HepG2 (cell line): ENCODE measurements at places on chromosomes 16 and 17. TPM values are rescaled to one million over a fixed set of nuclear protein-coding genes. Genes with fewer than 3 reads are reported as not detected.
A peak's percentile ranks its signal among the peaks of the same experiment; 100 is the strongest.

TERB1 gene
- polyA plus RNA-seq = not detected in 2 replicates

DLX3 gene
- 0.03 and 0.05 TPM in 2 replicates for polyA plus RNA-seq

DNA sequence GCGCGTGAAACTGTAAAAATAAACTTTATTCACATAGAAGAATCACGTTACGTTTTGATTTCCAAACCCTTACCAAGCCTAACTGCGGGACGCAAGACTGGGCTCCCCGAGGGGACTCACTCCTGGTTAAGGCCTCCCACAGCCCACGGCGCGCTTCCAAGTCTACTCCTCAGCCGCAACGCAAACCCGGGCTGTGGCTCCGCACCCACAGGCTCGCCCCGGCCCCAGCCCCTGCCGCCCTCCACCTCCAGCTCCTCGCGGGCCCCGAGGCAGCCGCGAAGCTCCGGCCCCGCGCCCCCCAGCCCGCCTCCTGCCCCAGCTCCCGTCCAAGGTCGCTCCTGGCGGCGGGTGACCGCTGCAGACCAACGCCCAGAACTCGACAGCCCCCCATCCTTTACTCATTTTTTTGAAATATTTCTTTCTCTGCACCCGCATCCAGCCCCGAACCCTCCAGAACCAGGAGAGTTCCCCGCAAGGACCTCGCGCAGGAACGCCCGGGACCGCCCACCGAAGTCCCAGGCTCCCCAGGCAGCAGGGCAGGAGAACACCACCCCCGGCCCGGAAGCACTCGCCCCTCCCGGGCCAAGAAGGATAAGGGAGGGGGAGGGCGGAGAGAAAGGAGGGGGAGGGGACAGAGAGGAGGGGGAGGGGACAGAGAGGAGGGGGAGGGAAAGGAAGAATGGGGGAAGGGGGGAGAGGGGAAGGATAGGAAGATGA is 912 bp downstream of the USP22 start:
- DNase-seq = peak; percentile 71

GRCh38 chr16:66934138-66934838 is at the start of gene CIAO2B:
TSS of gene CIAO2B (minus strand) at chr16:66934402. CDS start at chr16:66934364, 38 bp downstream.
- DNase-seq = peak; percentile 77

DNA sequence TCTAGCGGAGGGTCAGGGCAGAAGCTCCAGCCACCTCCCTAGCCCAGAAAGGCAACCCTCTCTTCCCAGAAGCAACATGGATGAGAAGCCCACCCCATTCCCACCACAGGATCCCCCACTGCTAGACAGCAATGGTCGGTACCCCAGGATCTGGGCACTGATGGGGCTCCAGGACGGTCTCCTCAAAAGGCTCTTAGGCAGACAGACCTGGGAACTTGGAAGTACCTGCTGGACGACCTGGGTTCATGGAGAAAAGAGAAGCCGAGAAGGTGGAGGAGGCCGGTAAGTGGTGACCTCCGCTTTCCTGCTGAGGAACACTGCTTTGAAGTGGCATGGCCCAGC is 96.6 kb downstream of the TBC1D16 start:
- no peak for DNase-seq

DNA sequence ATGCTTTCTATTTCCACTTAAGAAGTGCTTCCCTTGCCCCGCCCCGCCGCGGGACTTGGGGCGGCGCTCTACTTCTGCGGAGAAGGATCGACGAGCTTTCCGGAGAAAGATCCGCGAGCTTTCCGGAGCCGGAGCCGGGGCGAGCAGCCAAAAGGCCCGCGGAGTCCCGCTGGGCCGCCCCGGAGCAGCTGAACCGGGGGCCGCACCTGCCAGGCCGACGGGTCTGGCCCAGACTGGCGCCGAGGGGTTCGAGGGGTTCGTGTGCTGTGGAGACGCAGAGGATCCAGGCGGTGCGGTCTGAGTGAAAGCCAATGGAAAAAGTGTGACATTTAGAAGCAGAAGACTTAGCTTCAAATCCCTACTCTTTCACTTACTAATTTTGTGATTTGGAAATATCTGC is 50.8 kb downstream of the TBC1D26 start:
- DNase-seq = no peak

DNA sequence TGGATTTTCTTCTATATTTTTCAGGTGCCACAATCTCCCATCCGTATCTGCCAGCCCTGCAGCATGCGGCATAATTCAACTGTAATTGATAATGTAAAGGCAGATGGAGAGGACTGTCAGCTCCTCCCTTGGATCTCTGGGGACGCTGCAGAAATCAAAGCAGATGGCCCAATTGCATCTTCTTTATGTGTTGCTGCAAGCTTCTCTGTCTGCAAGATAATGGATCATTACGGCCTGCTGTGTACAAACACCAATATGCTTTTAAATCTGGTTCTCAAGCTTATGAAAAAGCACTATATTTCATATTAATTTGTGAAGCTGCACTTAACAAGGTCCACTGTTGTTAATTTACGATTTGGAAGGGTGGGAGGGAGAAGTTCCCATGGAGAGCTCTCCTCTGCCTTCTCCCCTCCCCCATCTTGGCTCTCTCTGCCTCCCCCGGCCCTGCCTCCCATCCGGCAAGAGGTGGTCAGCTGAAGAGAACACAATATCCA is 607.5 kb downstream of the TOX3 start:
- DNase-seq = no peak

DNA sequence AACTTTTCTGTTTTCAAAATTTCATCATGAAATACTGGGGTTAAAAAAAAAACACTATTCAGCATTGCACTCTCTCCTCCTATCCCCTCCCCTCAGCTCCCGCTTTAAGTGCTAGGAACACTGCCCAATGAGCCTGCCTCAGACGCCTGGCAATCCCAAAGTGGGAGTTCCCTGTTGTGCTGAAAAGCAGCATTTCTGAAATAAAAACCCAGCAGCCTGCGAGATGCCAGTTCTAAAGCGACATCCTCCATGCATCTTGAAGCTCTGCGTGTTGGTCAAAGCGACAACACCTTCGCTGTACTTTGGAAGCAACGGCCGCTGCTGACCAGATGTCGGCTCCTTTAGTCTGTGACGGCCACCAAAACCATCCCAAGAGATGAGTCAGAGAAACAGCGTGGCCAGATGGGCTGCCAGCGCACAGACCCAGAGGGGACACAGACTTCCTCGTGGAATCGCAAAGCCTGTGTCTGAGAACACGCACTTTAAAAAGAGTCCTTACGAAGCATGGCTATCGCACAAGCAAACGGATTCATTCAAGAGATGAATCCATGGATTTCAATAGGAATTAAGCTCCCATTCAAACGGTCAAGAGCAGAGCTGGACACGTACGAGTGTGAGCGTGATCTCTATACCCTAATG is 32.8 kb downstream of the FBXO31 start:
- DNase-seq = no peak

DNA sequence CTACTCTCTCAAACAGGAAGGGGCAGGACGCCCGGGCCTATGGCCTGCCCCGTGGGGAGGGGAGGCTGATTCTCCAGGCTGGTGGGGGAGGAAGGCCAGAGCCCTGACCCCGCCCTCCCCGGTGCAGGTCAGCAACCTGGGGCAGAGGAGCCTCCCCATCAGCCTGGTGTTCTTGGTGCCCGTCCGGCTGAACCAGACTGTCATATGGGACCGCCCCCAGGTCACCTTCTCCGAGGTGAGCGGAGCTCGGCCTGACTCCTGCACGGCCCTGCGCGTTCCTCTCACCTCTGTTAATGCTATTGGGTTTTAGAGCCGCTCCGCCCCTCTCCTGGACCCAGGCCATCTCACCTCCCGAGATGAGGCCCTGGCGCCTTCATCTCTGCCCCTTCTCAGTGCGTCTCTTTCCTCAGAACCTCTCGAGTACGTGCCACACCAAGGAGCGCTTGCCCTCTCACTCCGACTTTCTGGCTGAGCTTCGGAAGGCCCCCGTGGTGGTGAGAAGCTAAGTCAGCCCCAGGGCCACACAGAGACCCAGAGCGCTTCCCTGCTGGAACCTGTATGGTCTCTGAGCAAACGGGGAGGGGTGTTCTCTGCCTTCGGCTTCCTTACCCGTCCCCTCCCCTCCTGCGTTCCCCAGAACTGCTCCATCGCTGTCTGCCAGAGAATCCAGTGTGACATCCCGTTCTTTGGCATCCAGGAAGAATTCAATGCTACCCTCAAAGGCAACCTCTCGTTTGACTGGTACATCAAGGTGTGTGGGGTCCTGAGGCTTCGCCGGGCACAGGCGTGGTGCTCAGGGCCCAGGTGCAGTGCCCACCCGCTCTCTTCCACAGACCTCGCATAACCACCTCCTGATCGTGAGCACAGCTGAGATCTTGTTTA is 25.1 kb upstream of the ITGAX start:
- no peak for DNase-seq

DNA sequence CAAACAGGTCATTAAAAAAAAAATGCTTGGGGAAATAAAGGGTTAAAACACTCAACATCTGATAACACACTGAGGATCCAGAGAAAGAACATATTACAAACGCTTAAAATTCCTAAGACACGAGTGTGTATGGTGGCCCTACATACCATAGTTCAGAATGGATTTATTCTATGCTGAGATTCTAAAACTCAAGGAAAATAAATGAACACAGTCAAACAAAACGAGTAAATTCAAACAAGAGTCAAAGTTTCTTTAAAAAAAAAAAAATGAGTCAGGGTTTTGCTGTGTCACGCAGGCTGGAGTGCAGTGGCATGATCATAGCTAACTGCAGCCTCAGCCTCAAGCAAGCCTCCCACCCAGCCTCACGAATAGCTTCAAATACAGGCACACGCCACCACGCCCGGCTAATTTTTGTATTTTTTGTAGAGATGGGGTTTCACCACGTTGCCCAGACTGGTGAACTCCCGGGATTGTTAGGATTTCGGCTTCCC is 17.4 kb downstream of the CRK start:
- no peak for DNase-seq

DNA sequence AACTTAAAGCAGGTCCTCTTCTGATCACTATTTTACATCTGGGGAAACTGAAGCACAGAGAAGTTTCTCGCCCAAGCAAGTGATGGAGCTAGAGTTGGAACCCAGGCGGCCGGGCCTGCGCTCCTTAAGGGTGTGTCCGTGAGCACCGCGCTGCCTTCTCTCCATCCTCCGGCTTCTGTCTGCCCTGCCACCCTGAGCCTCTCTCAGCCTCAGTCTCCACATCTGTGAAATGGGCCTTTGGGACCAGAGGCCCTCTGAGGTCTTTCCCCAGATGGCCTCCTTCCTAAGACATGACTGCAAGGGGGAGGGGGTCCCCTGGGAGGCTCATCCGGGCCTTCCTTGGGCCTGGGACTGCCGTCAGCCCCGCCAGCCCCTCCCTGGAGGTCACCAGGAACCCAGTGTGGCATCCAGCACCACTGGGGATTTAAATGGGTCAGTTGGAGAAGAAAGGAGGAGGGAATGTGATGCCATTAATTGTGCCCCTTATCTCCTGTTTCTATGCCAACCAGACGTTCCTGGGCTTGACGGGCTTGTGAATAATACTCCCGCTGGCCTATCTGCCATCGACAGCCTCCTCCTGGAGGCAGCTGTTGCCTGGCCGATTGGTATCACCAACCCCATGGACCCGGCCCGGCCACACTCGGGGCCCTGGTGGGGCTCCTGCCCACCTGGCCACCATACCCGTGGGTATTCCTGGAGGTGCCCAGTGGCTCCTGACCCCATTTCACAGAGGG is 5.1 kb downstream of the ZFPM1 start:
- no peak for DNase-seq

- no peak for DNase-seq
Observed at GRCh38 chr16:78709137-78709884, 609.9 kb downstream of the WWOX start.

- peak; percentile 61 for DNase-seq
Observed at GRCh38 chr16:28326881-28327610, 34.7 kb downstream of the SBK1 start.

DNA sequence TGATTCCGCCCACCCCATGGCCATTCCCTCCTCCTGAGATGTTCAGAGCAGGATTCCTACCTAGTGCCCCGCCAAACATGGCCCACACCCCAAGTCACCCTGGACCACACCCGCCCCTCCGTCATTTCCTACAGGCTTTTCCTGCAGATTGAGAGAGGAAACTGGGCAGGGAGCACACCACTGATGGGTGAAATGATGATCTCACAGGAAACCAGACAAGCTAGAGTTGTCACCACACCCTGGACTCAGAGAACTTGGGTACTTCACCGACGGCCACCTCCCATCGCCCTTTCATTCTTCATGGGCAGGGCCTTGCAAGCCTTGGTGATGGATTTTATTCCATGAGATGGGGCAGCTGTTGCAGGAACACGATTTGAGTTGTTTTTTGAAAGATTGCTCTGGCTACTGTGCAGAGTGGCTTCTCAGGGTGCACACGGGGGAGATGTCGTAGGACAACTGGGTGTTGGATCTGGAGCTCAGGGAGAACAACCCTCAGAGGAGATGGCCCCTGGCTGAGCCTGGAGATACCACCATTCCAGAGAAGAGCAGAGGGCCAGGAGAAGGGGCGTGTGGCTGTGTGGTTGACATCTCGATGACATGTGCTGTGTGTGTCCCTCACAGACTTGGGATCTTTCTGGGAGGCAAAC is 7.4 kb upstream of the B9D1 start:
- DNase-seq = no peak

GRCh38 chr17:62627219-62627903 is at the start of gene MRC2:
TSS of gene MRC2 (plus strand) at chr17:62627670. CDS start at chr17:62627803, 133 bp downstream.
- DNase-seq = no peak

DNA sequence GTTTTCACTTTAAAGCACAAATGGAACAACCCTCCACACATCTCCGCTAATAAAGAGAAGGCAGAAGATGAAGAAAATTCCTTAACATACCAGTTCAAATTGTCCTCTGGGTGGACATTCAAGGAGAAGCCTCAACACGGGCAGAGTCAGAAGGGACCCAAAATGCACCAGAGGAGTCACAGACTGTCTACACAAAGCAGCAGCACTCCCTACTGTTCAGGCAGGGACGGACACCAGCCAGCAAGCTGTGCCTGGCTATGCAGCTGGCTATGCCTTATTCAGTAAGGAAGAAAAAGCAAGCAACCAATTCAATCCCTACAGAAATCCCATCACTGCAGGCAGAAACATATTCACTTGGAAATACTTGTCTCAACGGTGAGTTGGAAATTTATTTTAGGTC is 8.1 kb downstream of the DNAJC7 start:
- peak; percentile 33 for DNase-seq
